ENCODE measurements at places on chromosomes 6 and 20.
A peak's percentile ranks its signal among the peaks of the same experiment; 100 is the strongest.

DNA sequence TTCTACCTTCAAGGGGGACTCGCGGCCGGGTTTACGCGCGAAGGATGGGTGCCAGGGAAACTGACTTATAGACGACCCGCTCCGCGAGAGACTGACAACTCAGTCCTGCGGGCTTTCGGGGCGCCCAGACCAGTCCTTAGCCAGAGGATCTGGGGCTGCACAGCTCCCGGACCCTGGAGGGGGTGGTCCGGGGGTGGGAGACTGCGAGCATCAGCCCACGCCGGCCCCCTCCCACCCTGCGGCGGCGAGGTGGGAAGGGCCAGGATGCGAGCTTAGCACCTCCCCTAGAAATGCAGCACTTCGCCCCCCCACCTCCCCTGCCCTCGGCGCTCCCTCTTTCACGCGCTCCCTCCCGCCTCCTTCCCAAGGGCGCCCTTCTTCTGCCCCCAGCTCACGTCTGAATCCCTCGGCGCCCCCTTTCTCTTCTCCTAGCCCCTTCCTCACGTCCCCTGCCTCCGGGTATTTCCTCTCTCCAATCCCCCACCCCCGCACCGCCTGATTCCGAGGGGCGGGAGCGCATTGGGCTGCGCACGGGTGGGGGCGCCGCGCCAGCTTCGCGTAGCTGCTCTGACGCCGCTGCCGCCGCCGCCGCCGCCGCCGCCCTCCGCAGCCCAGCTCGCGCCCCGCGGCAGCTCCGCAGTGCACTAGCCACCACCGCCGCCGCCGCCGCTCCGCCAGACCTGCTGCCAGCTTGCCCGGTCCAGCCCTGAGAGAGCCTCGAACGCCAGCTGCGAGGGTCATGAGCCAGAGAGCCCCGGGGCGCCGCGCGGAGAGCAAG lies at the start of gene SLC32A1:
SLC32A1 (plus strand) TSS at position 639 of the 778 bp plus-strand sequence. CDS start 239 bp downstream, outside the sequence.
- no peak for DNase-seq

DNA sequence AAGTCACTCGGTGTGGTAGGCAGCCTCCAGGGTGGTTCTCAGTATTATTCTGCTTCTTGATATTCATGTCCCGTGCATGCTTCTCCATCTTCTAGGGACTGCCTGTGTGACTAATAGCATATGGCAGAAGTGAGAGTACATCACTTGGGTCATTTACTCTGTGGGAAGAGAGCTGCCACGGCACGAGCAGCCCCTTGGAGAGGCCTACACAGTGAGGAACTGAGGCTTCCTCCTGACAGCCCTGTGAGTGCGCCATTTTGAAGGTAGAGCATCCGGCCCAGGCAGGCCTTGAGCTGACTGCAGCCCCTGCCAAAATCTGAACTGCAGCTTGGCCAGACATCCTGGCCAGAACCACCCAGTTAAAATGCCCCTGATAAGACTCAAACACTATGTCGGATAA lies 17.3 kb upstream of the MCUR1 start:
- no peak for DNase-seq

DNA sequence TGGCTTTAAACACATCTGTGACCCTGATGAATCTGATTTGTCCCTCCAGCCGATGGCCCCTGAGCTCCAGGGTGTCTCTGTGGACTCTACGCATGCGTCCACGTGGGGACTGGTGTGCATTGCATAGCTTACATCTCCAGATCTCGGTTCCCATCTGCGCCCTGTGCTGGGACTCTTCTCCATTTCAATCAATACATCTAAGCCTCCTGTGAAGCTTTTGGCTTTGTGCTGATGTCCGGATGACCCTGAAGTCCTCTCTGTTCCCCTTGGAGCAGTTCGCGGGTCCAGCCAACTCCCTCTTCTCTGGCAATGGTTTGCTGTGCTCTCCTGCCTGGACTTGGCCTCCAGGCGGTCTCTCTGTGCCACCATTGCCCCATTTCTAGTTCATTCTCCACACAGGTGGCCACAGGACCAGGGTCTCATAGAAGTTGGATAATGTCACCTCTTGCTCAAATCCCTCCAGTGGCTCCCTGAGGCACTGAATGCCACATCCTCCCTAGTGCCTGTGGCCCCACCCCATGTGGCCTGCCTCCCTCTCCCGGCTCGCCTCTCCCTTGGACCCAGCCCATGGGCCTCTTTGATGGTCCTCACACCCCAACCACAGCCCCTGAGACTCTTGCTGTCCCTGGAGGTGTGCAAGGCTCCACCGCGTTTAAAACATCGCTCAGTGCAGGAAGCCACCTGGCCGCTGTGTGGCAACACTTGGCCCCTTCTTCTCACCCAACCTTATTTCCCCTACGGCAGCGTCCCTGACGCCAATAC lies 155.4 kb downstream of the SYCP2 start:
- DNase-seq = no peak

DNA sequence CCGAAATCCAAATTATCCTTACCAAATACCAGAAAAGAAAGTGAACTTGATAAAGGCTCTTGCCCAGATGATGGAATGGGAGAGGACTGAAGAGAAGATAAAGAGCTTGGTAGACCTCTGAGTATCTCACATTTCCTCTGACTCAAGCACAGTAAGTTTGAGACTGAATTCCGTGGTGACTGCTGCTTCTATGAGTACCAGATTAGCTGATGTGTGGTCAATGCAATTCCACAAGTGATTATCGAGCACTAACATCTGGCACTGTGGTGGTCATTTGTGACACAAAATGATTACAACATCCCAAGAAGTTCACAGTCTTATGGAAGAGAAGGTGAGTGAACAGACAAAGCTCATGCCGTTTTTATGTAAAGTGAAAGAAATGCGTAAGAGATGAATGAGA lies 2.6 kb upstream of the RPS6KA2 start:
- DNase-seq = no peak

DNA sequence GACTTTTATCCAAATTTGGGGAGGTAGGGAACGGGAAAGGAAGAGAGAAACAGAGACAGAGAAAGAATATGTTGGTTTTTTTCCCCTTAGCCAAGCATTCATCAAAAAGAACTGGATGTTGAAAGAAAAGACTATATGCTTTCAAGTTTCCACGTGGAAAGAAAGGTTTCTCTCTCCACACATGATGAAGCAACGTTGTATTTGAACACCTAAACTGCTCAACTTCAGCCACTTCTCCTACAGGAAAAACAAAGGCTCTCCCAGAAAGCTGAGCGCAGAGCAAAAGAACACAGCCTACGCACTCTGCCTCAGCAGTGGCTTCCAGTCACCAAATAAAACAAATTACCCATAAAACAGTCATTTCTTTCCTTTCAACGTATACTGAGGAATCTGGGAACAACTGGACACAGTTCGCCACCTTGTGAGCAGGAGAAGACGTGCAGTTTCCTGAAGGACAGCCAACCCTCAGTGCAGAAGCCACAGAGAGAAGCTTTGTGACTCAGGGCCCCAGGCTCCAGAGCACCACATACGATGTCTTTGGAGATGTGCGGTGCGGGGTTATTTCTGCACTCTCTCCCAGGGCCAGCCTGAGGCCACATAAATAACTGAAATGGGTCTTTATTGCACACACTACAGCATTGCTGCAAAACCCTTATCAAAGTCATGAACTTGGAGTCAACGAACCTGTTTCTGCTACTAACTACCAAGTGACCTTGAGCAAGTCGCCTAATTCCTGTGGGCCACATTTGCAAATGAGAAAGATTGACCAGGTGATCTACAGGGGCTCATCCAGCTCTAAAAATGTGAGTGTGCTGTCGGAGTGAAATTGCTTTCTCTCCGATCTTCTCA lies 10.1 kb downstream of the IL17F start:
- no peak for DNase-seq

- DNase-seq = no peak
Observed at GRCh38 chr6:52317841-52318581, 33.5 kb upstream of the MCM3 start.

- no peak for DNase-seq
Observed at GRCh38 chr6:67689329-67689728, 945.8 kb upstream of the ADGRB3 start.

DNA sequence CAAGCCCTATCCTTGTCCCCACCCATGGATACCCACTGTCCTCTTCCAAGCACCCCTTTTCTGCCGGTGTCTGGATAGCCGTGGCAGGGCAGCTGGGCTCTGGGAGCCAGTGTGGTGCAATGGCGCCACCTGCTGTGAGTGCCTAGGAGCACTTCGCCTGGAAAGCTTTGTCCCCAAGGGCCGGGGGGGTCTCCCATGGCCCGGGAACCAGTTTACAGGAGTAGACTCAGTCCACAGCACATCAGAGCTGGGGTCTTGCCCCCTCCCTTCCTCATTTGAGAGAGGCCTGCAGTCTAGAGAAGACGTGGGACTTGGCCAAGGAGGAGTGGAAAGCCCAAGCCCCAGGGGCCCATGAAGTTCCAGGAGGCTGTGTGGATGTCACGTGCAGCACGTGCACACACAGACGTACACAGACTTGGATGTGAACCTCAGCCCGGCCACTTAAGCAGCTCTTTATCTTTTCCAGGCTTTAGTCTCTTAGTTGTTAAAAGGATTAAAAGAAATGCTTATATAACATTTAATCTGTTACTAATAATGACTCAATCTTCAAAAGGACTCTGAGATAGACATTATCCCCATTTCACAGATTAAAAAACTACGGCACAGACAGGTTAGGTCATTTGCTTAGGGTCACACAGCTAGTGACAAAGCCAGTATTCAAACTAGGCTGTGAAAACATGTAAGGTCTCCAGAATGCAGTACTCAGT lies 40.9 kb upstream of the CDH22 start:
- DNase-seq = no peak

GRCh38 chr20:12241065-12241464 lies 323.4 kb downstream of the BTBD3 start:
- DNase-seq = no peak

GRCh38 chr6:36139991-36140710 lies 9.8 kb downstream of the MAPK13 start:
- no peak for DNase-seq

DNA sequence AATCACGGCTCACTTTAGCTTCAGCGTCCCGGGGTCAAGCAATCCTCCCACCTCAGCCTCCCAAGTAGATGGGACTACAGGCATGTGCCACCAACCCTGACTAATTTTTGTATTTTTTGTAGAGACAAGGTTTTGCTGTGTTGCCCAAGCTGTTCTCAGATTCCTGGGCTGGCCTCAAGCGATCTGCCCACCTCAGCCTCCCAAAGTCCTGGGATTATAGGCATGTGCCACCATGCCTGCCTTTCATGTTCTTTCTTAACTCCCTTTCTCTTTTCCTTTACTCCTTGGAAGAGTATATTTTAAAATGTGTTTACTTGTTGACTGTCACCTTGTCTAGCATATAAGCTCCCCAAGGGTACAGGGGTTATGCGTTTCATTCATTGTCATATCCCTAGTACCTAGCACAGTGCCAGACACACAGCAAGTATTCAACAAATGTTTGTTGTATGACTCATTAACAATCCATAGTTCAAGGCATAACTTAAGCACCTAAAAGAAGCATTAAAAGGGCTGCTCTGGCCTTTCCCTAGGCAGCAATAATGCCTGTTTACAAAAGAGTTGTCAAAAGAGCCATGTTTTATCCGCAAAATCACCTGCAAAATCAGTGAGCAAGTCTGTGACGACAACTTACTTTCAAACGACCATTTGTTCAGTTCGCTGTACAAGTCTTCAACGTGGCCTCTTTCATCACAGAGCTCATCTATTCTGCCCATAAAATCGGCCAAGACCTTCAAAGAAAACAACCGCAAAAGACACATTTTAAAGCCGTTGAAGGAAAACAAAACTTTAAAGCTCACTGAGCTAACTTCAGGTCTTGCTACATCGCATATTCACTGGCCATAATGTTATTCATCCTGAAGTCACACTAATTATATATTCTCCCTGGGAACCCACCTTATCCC lies 4.6 kb downstream of the CYP24A1 start:
- no peak for DNase-seq

- no peak for DNase-seq
Observed at GRCh38 chr6:64685401-64685800, 1021.6 kb downstream of the EYS start.

GRCh38 chr6:2733324-2733723 lies 17.4 kb downstream of the MYLK4 start:
- DNase-seq = peak; percentile 80

- no peak for DNase-seq
Observed at GRCh38 chr6:485655-486170, 94.2 kb downstream of the IRF4 start.

DNA sequence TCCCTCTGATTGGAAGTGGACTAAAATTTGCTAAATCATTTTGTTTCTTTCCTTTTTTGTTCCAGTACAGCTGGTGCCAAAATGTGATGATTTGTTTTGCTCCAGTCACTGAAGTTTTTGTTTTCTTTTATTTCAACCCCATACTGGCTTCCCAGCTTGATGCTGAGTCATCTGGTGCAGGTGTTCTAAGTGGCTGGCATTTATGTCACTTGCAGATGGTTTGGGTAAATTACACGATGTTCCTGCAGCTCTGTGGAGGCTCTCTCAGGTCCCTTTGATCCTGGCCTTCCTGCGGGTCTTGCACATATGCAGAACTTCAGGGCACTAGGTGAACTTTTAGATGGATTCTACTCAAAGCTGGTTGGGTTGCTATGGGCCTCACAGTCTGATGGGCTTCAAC lies 577.7 kb downstream of the HAO1 start:
- DNase-seq = no peak

DNA sequence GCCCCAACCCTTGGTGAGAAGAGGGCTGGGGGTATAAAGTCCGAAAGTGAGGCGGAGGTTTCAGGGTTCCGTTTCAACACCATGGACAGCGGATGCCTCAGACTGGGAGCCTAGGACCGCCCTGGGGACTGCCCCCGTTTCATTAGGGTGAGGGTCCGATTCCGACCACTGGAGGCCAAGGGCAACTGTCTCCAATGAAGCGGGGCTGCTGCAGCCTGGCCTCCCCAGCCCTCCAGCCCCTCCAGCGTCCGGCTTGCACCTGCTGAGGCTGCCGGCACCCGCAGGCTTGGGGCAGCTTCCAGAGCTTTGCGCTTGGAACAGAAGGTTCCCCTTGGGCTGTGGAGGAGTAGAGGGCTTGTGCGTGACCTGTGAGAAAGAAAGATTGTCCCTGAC lies 39.9 kb downstream of the YTHDF1 start:
- DNase-seq = no peak

- DNase-seq = no peak
Observed at GRCh38 chr20:38198238-38198861, 33.3 kb upstream of the TGM2 start.

DNA sequence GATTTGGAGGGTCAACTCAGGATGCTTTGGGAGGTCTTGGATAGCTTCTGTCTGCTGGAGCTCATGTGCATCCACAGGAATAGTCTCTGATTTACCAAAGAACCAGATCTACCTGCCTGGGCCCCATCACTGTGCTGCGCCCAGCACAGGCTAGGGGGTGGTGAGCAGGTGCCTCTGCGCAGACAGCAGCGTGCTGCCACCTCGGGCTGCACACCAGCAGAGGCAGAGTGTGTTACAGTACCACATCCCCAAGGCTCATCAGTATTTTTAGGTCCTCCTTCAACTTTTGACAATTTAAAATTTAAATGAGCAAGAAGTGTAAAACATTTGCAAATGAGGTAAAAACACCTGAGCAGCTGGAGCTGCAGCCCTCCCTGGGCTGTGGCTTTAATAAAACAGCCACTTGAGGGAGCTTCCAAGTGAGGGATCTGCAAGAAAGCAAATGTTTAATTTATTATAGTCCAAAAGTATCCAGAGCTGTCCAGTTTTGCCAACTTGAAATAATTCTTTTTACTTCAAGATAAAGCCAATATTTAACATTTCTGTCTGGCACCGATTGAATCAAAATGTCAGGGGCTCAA lies 324.9 kb downstream of the ZFAND3 start:
- DNase-seq = peak; percentile 26
